ENCODE measurements at places on chromosomes 6 and 20.

DNA sequence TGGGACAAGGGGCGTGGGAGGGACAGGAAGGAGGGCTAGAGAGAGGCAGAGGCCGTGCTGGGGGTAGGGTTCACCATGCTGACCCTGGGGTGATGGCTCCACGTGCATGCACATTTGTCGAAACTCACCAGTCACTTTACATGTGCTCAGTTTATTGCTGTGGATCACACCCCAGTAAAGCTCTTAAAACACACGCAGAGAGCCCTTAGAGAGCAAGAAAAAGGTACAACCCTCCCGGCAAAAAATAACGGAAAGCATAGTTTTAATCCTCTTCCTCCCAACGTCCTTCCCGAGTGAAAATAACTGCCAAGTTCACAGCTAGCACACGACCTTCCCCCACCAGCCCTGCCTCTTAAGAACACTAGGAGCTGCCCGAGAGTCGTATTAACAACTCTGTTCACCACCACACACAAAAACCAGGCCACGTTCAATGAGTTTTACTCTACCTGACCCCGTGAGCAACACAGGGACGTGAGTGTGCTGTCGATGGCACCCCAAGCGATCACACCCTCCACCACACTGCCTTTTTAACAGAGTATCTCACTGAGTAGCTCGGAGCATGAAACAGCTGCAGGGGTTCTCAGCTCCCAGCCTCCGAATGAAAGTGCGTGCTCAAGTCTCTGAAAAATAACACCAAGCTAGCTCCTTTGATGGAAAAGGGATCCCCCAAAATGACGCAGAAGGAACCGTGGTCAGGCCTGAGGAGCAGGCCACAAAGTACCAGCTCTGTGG lies 39.7 kb downstream of the TAF4 start:
- DNase-seq, result peak; percentile 13

DNA sequence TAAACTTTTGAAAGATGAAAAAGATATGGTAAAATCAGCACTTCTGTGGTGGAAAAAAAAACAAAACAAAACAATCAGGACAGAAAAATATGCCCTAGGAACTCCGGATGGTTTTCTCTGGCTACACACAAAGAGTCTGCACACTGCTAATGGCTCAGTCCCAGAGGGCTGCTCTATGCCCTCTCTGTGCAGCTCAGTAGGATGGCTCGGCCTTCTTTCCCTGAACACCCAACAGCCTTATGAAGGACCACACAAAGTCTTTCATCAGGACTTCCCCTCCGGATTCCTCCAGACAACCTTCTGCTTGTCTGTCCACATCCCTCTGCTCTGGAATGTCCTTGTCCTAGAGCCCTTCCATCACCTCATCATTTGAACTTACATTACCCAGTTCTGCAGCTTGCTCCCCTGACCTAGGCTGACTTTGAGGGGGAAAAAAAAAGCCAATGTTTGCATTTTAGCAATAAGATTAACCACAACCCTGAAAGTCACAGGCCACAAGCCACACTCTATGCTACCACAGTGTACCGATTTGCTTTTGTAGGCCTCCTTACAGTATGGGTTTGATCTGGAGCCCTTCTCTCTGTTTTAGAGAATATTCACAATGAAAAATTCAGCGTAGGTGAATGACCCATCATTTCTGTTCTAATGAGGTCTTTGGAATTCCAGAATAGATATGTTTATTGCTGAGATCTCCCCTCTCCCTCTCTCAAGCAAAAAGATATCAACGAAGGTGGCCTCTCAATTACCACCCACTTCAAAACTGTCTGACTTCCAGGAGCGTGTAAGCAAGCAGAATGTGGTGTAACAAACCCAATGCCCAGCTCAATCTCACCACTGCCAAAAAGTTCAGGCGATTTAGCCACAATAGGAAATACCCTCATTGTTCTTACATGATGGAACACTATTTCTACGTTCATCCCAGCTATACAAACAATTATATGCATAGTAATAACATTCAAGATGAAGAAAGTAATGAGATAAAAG lies 164.0 kb downstream of the GMDS start:
- no peak for DNase-seq

DNA sequence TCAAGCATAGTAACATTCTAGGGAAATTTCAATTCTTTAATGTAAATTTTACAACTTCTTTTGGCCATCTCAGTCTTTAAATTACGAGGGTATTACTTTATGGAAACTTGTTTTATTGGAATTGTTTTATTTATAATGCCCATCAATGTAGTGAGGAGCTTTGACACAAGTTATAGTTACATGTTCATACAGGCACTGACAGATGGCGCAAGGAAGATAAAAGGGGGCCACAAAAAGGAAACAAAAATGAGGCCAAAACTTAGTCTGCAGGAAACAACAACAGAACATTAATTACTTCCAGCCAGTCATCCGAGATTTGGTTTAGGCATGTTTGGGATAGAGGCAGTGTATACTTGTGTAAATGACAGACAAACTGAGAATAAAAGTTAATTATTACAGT lies 18.3 kb downstream of the SESN1 start:
- no peak for DNase-seq

GRCh38 chr20:39123185-39123557 lies 161.0 kb downstream of the DHX35 start:
- DNase-seq, result no peak

DNA sequence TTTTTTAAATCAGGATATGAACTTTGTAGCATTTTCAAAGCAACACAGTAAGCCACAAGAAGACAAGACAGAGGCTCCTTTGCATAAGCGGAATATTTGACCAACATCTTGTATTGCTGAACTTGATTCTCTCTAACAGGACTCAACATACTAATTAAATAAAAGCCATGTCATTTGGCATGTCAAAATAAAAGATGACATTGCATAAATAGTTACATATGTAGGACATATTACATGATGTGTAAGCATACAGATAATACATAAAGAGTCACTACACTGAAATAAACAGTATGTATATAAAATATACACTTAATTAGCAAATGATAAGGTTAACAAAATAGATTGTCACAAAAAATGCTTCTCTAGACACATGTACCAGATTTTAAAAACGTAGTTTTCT lies 62.2 kb downstream of the REPS1 start:
- DNase-seq, result no peak

DNA sequence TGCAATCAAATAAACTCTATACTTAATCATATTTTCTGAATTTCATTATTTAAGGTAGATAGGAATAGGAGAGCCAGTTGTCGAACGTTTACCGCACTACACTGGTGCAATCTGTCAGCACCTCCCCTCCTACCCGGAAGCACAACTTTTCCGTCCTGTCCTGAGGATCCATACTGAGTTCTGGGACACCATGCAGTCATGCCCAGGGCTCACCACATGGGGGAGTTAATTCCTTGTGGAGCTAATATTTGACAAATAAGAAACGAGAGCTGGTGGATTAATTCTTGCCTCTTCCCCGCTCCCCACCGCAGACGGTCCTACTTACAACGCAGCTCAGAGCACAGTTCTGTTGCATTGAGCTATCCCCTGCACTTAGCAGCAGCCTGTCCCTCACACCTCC lies 107.7 kb upstream of the RALGAPA2 start:
- DNase-seq, result no peak

- no peak for DNase-seq
Observed at GRCh38 chr6:108591040-108591816, 30.5 kb downstream of the FOXO3 start.

DNA sequence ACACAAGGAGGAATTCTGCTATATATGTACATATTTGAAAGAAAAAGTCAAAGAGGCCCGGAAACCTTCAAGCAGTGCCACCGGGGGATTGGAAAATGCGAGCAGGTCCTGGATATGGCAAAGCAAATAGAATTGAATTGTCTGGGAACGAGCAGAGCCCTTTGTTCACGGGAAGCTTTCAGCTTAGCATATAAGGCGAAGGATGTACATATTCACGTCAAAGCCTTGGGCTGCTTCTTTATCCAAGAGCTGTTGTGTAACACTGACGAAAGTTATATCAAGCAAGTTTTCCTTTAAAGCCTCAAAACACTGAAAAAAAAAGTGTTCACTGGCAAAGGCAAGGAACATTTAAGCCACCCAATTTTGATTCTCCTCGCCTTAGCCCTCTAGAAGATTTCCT lies 171.0 kb downstream of the GPX5 start:
- no peak for DNase-seq

- no peak for DNase-seq
Observed at GRCh38 chr6:16562498-16562897, 198.8 kb downstream of the ATXN1 start.

DNA sequence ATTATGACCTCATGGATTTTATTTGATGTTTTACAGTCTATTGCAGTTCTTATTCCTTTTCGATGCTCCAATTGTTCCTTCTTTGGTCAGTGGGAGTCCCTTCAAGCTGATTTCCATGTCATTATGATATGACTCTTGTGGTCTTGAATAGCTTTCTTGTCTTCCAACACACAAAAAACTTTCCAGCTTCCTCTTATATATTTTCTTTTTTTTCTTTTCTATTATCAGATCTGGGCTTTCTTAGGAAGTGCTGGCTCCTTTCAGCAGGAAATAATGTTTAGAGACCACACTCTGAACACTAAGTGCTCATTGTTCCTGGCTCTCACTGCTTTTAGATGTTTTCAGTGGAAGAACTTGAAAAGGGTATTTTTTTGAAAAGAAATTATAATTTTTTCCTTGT lies 3.1 kb upstream of the SLC17A1 start:
- DNase-seq, result no peak

DNA sequence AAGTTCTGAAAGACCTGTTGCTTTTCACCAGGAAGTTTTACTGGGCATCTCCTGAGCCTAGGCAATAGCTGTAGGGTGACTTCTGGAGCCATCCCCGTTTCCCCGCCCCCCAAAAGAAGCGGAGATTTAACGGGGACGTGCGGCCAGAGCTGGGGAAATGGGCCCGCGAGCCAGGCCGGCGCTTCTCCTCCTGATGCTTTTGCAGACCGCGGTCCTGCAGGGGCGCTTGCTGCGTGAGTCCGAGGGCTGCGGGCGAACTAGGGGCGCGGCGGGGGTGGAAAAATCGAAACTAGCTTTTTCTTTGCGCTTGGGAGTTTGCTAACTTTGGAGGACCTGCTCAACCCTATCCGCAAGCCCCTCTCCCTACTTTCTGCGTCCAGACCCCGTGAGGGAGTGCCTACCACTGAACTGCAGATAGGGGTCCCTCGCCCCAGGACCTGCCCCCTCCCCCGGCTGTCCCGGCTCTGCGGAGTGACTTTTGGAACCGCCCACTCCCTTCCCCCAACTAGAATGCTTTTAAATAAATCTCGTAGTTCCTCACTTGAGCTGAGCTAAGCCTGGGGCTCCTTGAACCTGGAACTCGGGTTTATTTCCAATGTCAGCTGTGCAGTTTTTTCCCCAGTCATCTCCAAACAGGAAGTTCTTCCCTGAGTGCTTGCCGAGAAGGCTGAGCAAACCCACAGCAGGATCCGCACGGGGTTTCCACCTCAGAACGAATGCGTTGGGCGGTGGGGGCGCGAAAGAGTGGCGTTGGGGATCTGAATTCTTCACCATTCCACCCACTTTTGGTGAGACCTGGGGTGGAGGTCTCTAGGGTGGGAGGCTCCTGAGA lies at the start of gene HFE:
Gene HFE, plus strand, starts transcription at position 146 of the 832 bp plus-strand sequence. Its CDS starts 12 bp downstream, at position 158.
- peak; percentile 24 for DNase-seq

GRCh38 chr6:18823782-18824386 lies 436.7 kb downstream of the RNF144B start:
- DNase-seq, result no peak

DNA sequence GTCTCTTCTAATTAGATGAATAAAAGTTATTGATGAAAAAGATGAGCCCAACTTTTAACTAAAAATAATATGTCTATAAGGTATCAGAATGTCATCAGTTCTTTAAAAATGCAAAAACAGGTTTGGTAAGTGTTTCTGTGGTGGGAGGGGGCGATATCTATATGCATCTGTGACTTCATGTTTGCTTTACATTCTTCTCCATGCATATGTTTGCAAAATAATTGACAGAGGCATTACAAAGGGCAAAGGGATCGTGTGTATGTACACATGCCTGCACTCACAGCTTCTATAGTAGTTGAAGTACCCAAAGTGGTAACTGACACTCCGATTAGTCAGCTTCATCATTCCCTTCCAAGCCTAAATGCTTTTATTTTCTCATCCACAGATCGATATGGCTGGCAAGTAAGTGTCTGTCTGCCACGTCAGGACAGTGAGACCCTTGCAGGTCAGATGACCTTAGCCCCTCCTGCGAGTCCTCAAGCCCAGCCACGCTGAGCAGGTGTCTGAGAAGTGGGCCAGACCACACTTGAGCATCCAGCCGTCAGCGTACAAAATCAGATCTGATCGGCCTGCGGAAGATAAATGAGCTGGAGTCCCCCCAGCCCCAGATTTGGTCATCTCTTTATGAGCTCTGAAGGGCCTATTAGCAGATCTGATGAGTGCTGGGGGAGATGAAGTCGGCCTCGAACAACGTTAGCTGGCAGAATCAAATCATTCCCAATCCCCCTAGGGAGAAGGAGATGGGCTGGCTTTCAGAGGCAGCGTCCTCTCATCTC lies 369.1 kb downstream of the MAFB start:
- no peak for DNase-seq

- no peak for DNase-seq
Observed at GRCh38 chr20:49288784-49289696, 11.2 kb upstream of the ZNFX1 start.

DNA sequence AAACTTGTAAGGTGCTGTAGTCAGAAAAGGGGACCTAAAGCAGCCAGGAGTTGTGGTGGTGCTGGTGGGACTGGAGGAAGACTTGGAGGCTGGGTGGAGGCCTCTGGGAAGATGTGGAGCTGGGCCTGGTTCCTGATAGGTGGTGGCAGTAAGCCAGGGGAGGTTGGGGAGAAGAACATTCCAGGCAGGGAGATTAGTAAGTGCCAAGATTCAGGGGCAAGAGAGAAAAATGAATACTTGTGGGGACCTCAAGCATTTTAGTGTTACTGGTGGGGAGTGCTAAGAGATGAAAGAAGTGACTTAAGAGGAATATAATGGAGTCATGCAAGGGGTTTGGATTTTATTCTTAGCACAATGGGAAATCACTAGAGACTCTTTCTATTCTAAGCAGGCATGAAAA lies 79.0 kb upstream of the B3GAT2 start:
- no peak for DNase-seq

DNA sequence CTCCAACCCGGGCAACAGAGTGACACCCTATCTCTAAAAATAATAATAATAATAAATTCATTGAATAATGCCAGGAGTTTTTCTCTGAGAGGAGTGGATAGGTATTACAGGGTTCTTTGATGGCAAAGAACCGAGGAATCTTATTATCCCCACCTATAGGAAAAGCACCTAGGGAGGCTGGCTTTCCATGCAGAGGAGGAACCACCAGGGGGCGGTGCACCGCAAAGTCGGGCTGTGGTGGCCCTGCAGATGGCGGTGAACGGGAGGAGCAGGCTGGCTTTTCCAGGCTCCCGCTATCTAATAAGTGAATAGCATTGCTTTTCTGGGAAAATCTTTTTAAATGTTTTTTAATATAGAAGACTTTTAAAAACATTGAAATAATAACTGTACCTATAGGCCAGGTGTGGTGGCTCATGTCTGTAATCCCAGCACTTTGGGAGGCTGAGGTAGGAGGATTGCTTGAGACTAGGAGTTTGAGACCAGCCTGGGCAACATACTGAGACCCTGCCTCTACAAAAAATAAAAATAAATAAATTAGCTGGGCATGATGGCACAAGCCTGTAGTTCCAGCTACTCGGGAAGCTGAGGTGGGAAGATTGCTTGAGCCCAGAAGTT lies 864.2 kb downstream of the KIF16B start:
- no peak for DNase-seq

- no peak for DNase-seq
Observed at GRCh38 chr6:144234399-144234798, 50.7 kb upstream of the UTRN start.

GRCh38 chr6:46175446-46175845 lies 4.7 kb upstream of the ENPP5 start:
- peak; percentile 14 for DNase-seq

Data from CD4-positive, alpha-beta T cell treated with Interleukin-6 at 100 ng/mL for 8 hours (primary cell).